ENCODE measurements at places on chromosomes 7 and 10.

- no peak for DNase-seq
These were observed 13.5 kb upstream of the CSGALNACT2 start for GRCh38 chr10:43124574-43125273.

GRCh38 chr10:119801998-119802538, 70.6 kb downstream of the MCMBP start:
- no peak for DNase-seq

- DNase-seq: no peak
These were observed 204.9 kb upstream of the NPSR1 start for GRCh38 chr7:34453150-34453549.

- no peak for DNase-seq
These were observed 6.4 kb downstream of the CARD11 start for GRCh38 chr7:3037259-3037658.

- DNase-seq: no peak
These were observed 16.5 kb downstream of the CREB3L2 start for GRCh38 chr7:137985253-137985896.

- DNase-seq: no peak
These were observed 273.7 kb upstream of the CHRM2 start for GRCh38 chr7:136594739-136595144.

DNA sequence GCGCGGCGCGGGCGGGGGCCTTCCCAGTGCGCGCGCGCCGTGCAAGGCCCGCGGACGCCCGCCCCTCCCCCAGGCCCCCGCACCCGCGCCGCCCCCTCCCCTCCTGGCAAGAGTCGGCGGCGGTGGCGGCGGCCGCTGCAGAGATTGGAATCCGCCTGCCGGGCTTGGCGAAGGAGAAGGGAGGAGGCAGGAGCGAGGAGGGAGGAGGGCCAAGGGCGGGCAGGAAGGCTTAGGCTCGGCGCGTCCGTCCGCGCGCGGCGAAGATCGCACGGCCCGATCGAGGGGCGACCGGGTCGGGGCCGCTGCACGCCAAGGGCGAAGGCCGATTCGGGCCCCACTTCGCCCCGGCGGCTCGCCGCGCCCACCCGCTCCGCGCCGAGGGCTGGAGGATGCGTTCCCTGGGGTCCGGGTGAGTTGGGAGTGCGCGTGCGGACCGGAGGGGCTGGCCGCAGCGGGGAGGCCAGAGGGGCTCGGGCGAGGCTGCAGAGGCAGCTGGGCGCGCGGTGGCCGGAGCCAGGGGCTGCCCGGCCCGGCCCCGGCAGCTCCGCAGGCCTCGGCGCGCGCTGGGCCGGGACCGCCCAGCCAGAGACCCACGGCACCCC, at the start of gene BMPR1A:
BMPR1A (plus strand) TSS at position 109 of the 602 bp plus-strand sequence. CDS start 119,400 bp downstream, outside the sequence.
- peak; percentile 20 for DNase-seq

- no peak for DNase-seq
These were observed 849.2 kb downstream of the KCNMA1 start for GRCh38 chr10:76788452-76788811.

DNA sequence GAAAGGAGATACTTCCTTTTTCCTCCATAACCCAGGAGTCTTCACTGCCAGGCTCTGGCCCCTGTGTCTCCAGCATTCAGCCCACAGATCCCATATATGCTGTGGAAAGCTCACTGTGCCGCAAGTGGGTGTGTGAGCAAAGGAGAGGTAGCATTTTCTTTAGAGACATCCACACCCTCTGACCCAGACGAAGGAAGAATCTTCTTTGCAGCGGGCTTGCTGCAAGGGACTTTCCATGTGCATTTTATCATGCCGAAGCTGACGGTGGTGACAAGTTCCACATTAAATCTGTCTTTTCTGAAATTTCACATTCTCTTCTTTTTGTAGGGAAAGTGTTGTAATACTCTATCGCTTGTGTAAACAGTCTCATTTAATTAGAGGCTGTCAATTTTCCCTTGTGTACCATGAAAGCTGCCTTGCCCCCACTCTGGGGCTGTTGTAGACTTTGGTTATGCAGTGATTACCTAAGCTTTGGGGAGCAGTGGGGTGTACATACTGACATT, 409.5 kb downstream of the SUGCT start:
- no peak for DNase-seq

- DNase-seq: no peak
These were observed 72.4 kb downstream of the LMBR1 start for GRCh38 chr7:156820445-156821063.

DNA sequence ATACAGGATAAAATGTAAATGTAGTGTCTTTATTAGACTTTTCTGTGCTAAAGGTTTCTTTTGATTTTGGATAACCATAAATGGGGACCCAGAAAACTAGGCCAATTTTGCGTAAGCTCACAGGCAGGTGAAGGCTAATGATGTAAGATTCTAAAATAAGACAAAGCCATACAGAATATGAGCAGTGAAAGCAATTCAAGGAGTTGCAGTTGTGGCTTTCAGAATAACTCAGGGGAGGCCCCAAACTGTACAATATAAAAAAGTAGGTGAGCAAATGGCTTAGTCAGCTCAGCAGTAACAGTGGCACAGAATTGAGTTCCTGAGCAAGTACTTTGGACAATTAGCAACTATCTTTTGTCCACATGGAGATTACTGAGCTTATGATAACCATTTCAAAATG, 81.7 kb upstream of the NRP1 start:
- DNase-seq: no peak

- DNase-seq: no peak
These were observed 52.0 kb upstream of the PPP1R3C start for GRCh38 chr10:91684841-91685240.

- no peak for DNase-seq
These were observed 458.3 kb downstream of the PTPRN2 start for GRCh38 chr7:158129037-158130022.

GRCh38 chr7:132087421-132087820, 488.8 kb downstream of the PLXNA4 start:
- DNase-seq: no peak

DNA sequence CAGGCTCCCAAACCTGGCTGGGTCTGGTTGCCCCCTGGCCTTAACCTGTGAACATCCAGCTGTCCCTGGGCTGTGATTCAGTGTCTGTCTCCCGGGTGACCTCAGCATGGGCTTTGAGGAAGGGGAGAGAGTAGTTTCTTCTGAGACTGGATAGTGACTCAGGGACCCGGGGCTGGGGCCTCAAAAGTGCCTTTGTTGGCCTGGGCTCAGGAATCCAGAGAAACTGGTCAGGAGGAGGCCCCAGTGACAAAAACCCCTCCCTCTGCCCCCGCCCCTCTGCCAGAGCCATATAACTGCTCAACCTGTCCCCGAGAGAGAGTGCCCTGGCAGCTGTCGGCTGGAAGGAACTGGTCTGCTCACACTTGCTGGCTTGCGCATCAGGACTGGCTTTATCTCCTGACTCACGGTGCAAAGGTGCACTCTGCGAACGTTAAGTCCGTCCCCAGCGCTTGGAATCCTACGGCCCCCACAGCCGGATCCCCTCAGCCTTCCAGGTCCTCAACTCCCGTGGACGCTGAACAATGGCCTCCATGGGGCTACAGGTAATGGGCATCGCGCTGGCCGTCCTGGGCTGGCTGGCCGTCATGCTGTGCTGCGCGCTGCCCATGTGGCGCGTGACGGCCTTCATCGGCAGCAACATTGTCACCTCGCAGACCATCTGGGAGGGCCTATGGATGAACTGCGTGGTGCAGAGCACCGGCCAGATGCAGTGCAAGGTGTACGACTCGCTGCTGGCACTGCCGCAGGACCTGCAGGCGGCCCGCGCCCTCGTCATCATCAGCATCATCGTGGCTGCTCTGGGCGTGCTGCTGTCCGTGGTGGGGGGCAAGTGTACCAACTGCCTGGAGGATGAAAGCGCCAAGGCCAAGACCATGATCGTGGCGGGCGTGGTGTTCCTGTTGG, at the start of gene CLDN4:
CLDN4 (plus strand) TSS at position 316 of the 903 bp plus-strand sequence; CDS start at position 522, 206 bp downstream.
- DNase-seq: no peak

GRCh38 chr10:36111676-36112075, 469.6 kb upstream of the FZD8 start:
- DNase-seq: no peak

- DNase-seq: no peak
These were observed 36.9 kb downstream of the NAMPT start for GRCh38 chr7:106247841-106248240.

GRCh38 chr10:788796-789748, 99.6 kb upstream of the DIP2C start:
- peak; percentile 91 for DNase-seq

DNA sequence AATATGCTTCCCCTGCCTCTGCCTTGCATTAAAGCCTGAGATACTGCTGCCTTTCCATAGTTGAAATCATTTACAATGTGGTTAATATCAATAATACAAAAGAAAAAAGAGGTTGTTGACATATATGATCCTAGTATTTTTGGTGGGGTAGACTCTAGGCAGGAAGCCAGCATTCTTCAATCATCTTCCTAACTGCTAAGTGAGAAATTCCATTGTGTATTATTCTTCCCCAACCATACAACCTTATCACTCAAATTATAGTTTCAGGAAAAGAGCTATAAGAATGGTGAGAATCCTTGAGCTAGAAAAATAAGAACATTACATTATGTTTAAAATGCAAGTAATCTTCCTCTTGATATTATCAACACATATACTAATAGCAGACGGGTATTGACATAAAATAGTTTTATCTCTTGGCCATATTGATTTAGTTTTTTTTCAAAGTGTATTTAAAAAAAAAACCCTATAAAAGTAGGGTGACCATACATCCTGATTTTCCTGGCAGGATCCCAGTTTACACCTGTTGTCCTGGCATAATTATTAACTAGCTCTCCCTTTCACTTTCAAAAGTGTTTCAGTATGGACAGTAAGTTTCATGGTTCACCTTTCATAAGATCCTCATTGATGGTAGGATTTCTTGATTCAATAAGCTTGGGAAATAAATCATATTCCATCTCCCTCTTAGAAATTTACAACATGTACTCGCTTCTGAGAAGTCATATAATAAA, 33.4 kb upstream of the WASL start:
- DNase-seq: no peak

DNA sequence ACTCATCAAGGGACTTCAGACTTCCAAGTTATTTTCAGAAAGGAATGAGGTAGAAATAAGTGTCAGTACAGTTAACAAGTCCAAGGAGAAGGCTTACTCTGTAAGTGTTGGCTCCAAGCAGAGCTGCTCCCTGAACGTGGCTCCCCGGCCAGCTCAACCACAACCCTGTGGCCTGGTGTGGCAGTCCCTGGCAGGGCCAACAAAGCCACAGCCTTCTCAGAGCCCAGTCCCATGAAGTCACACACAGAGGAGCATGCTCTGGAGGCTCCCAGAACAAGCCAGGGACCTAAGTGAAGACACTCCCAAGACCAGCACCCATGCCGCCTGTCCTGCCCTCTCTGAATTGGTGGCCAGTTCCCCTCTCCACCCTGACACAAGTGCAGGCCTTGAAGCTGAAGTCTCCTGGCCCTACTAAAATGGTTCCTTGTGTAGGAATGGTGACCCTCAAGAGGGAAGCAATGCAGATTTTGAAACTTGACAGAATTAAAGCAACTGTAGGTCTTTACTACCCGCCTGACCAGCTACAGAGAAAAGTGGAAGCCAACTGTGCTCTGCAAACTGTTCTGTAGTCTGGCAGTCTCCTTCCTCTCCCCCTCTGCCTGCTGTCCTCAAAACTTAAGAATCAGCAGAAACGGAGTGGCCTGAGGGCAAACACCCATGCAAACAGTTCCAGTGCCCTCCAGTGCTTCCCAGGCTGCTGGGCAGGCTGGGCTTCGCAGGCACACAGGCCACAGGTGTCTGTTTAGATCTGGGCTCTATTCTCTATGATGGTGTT, 51.1 kb downstream of the NOD1 start:
- no peak for DNase-seq

- peak; percentile 28 for DNase-seq
These were observed 233.6 kb downstream of the SNX13 start for GRCh38 chr7:17706734-17707133.

DNA sequence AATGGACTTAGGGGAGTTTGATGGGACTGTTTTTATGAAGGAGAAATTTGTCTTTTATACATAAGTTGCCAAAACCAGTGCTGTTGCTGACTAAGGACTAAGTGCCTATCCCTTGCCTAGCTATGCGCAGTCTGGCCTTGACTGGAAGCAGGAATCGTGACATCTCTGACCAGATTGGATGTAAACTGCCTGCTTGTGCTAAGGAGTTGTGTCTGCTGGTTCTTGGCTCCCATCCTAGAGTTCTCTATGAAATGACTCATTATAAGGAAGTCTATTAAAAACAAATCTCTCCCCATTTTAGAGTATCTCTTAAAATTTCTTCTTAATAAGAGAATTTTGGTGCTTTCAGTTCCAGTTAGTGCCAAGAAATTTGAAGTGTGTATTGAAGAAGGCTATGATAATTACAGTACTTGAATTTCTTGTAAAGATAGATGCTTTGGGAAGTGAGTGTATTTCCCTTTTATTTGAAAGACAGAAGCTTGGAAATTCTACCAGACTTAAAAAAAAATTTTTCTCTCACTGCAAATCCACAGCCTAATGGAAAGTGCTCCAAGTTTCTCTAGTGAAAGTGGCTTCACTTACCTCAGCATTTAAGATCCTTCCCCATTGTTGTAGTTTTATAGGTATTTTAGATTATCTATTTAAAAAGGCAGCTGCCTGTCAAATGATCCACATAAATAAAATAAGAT, 77.6 kb downstream of the BICC1 start:
- no peak for DNase-seq

GRCh38 chr7:137482466-137482865, 138.9 kb upstream of the PTN start:
- DNase-seq: no peak

DNA sequence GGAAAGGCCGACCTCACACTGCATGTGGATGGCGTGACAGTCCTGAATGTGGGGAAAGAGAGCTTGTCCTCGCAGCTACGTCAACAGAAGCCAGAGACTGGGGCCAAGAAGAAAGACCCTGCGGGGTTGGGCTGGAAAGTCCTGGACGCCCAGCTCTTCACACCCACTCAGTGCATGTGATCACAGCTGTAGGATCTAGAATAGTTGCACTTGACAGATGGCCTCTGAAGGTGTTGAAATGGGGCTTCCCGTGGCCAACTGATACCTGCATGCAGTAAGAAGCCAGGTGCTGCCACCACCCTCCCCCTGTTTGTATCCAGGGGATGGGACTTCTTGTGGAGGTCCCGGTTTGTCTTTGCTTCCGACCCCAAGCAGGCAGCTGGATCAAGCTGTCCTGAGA, 34.1 kb upstream of the OCM2 start:
- no peak for DNase-seq

All from cerebellum (tissue), 4 donors.